ENCODE measurements at places on chromosomes 16 and 17.
A peak's percentile ranks its signal among the peaks of the same experiment; 100 is the strongest.

DNA sequence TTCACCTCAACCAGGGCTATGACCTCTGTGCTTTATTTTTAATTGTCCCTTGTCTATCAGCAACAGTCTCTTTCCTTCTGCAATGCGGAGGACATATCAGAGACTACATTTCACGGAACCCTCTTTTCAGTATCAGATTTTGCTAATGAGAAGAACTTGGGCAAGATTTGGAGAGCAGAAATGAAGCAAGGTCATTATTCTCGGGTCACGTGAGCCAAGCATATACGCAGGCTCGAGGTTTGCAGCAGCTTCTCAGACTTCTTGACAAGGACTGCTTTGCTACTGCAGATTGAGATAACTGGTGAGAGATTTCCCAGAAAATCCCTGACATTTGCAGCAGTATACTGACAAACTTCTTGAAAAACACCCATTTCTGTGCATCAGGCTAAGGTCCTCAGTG lies 30.4 kb downstream of the ABCA10 start:
- no peak for DNase-seq

DNA sequence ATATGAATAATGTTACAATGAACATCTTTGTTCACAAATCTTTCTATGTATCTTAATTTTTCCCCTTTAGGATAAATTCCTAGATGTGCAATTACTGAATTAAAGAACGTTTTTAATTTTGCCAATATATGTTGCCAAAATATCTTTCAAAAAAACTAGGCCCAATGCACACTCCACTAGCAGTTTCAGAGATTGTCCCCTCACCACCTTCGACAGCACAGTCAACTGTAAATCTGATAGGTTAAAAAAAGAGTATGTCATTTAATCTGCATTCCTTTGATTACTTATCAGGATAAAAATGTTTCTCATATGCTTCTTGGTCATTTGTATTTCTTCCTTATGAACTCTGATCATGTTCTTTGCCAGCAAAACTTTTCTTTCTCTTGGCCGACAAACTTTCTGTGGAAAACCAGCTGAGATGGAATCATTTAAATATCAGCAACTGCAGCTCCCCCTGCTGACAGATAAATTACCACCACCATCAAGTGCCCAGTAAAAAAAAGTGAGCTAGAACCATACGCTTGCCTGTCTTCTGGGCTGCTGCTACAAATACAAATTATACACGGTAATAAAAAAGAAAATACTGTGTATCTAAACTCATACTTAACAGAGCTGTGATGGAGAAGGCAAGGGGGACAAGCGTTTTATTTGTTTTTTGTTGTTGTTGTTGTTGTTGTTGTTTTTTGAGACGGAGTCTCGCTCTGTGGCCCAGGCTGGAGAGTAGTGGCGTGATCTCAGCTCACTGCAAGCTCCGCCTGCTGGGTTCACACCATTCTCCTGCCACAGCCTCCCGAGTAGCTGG lies 19.6 kb upstream of the KANSL1 start:
- DNase-seq, result peak; percentile 97

GRCh38 chr17:21339011-21339410 lies 37.1 kb upstream of the KCNJ12 start:
- DNase-seq, result no peak

GRCh38 chr17:77375108-77375916 lies 234.5 kb downstream of the SEC14L1 start:
- DNase-seq, result no peak

- DNase-seq, result no peak
Measured at GRCh38 chr17:40561871-40562611, 3.2 kb downstream of the CCR7 start.

GRCh38 chr17:67098006-67098405 lies 53.7 kb downstream of the CACNG1 start:
- no peak for DNase-seq

GRCh38 chr17:31099016-31099415 lies 4.2 kb downstream of the NF1 start:
- DNase-seq, result no peak

GRCh38 chr17:58334256-58334655 lies 5.7 kb upstream of the TSPOAP1 start:
- DNase-seq, result no peak

- DNase-seq, result no peak
Measured at GRCh38 chr17:14052886-14053615, 16.3 kb upstream of the COX10 start.

DNA sequence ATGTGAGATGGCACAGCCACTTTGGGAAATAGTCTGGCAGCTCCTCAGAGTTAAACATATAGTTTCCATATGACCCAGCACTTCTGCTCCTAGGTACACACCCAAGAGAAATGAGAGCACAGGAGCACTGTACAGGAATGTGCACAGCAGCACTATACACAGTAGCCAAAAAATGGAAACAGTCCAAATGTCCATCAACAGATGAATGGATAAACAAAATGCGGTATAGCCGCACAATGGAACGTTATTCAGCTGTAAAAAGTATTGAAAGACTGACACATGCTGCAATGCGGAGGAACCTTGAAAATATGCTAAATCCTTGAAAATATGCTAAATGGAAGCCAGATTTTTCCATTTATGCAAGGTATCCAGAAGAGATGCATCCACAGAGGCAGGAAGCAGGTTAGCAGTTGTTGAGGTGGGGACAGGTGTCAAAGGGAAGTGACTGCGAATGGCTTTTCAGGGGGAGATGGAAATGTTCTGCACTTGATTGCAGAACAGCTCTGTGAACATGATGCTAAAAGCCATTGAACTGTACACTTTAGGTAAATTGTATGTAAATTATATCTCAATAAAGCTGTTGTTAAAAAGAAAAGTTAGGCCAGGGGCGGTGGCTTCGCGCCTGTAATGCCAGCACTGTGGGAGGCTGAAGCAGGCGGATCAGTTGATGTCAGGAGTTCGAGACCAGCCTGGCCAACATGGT lies 80.7 kb downstream of the MPRIP start:
- no peak for DNase-seq

GRCh38 chr17:21250854-21251253 lies 2.4 kb downstream of the NATD1 start:
- no peak for DNase-seq

DNA sequence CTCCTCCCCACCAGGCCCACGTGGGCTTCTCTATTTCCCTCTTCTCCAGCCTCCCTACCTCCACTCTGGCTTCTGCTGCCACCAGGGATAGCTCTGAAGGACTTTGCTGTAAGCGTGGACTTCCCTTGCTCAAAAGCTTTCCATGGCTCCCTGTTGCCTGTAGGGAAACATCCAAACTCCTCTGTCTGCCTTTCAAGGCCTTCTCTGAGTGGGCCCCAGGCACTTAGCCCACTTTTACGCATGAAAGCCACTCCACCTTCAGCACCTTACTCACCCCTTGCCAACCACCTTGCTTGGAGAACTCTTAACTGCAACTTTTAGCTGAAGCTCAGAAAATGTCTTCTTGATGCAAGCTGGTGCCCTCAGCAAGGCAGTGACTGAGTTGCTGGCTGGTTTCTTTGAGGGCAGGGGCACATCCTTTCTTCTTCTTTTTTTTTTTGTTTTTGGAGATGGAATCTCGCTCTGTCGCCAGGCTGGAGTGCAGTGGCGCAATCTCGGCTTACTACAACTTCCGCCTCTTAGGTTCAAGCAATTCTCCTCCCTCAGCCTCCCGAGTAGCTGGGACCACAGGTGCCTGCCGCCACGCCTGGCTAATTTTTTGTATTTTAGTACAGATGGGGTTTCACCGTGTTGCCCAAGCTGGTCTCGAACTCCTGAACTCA lies 52.0 kb upstream of the DLX4 start:
- no peak for DNase-seq

- DNase-seq, result no peak
Measured at GRCh38 chr16:19639986-19640421, 78.0 kb downstream of the KNOP1 start.

GRCh38 chr16:69329369-69330285 lies 761 bp downstream of the PDF start:
- DNase-seq, result no peak

DNA sequence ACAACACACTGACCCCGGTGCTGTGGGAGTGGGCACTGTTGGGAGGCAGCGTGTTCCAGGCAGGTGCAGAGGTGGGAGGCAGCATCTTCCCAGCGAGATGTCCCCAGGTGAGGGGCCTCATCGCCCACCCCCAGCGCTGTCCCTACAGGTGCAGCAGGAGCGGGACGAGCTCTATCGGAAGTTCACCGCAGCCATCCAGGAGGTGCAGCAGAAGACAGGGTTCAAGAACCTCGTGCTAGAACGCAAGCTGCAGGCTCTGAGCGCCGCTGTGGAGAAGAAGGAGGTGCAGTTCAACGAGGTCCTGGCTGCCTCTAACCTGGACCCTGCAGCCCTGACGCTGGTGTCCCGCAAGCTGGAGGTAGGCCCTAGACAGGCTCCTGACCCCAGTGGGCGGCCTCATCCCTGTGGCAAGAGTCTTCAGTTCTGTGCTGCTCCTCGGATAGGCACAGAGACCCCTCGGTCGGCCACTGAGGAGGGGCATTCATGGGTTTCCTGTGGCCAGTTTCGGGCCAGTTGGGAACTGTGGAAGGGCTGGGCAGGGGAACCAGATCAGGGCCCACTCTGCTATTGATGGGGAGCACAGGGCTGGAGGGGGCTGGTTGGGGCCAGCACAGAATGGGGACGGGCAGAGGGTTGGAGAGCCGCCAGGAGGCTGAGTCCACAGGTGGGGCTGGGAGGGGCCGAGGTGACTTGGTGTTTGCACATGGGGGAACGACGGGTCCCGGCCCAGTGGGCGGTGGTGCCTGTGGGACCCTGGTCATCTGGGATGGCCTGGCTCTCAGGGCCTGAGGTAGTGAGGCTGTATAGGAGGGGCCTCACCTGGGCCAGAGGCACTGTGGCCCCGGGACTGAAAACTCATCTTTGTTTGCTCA lies 21.1 kb upstream of the DBNDD1 start:
- no peak for DNase-seq

GRCh38 chr17:50931144-50931908 lies 65.2 kb upstream of the TOB1 start:
- DNase-seq, result peak; percentile 91

DNA sequence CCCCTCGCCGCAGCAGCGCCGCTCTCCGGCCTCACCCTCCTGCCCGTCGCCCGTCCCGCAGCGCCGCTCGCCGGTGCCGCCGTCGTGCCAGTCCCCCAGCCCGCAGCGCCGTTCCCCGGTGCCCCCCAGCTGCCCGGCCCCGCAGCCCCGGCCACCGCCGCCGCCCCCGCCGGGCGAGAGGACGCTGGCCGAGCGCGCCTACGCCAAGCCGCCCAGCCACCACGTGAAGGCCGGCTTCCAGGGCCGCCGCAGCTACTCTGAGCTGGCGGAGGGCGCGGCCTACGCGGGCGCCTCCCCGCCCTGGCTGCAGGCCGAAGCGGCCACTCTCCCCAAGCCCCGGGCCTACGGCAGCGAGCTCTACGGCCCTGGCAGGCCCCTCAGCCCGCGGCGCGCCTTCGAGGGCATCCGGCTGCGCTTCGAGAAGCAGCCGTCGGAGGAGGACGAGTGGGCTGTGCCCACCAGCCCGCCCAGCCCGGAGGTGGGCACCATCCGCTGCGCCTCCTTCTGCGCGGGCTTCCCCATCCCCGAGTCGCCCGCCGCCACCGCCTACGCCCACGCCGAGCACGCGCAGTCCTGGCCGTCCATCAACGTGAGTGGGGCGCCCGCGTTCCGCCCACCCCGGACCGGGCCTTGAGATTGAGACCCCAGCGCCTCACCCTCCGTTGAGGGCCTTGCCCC lies 15.0 kb downstream of the TBKBP1 start:
- DNase-seq, result peak; percentile 60

DNA sequence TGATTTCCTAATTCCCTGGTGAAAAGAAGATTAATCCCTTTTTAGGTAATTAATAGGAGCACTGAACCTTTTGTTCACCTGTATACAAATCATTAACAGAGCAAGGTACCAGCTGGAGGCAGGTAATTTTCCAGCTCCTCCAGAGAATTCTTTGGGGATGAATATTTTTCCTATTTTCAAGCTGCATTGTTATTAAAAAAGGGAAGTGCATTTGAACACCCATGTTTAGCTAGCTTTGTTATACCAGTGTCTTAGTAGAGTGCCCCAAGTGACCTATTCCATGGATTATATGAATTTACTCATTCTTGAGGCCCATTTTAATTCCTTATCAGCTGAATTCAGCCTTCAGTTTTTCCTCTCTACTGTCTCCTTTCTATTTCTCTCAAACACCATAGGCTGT lies 73.2 kb upstream of the GOT2 start:
- DNase-seq, result no peak

GRCh38 chr16:17228048-17228707 lies 242.6 kb downstream of the XYLT1 start:
- DNase-seq, result no peak

DNA sequence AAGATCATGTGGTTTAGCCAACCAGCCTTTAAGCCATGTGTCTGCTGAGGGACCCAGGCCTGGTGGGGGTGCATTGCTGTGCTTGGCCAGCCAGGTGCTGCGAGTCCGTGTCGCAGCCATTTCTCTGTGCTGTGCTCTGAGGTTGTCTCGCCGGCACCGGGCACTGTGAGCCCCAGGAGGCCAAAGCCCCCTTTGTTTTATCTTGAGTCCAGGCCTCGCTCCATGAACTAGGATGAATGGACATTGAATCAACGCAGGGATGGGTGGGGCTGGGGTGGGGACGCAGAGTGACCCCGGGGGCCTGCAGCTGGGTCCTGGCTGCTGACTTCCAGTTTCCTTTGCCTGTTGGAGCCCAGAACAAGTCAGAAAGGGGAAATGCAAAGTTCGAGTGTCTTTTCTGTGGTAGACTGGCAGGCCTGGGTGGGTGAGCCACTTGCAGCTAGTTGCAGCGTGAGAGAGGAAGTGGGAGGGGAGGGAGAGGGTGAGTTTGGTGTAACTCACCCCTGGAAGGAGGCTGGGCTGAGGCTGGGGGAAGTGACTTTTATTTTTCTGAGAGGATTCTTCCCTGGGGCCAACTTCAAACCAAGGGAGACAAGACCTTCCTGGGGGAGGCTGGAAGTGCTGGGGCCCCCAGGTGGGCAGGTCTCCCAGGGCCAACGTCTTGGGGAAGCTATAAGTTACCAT lies 324.7 kb downstream of the SEC14L1 start:
- DNase-seq, result peak; percentile 84

DNA sequence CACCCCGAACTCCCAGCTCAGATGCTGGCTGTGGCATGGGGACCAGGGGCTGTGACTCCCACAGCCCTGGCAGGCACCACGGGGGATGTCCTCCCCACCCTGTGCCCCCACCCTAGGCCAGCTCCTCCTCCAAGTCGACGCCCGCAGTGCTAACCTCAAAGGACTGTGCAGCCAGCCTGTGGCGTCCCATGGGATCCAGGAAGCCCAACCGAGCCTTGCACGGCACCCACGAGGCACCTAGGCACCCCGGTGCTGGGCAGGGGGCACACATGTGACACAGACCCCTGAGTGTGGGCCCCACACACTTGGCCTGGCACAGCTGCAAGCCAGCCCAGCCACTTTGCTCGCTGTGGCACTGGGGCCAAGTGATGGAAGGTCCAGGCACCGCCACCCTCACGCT lies 3.9 kb downstream of the GCGR start:
- DNase-seq, result no peak
